ENCODE measurements at places on chromosomes 5 and 9.
A peak's percentile ranks its signal among the peaks of the same experiment; 100 is the strongest.

DNA sequence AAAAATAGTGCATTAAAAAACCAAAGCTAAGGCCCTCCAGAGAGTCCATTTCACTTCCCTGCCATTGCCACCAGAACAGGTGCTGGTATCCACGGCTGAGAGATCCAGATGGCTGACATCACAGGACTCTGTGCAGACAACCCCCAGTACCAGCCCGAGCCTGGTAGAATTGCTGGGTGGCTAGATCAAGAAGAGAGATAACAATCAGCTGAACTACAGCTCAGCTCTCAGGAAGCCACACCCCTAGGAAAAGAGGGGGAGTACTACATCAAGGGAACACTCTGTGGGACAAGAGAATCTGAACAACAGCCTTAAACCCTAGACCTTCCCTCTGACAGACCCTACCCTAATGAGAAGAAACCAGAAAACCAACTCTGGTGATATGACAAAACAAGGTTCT, 73.8 kb upstream of the SLIT3 start:
- no peaks in the 10 kb centered on the region for H3K4me1 ChIP-seq
- H3K27ac ChIP-seq, result no peak overlapping the region
- H3K27me3 ChIP-seq, result no peaks in the 10 kb centered on the region

DNA sequence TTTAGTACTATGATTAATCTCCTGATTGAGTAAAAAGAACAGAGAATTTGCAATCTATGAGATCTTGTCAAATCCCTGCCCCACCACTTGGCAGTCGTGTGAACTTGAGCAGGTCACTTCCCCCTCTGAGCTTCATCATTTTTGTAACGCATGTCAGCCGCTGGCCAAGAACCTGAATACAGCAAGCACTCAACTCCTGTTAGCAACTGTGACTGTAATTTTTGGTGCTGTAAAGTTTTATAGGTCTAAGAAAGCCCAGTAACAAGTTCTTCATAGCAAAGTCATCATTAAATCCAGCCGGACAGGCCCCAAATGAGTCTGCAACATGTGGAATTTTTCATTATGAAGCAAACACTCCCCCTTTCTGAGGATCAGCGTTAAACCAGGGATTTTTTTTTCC, 49.4 kb downstream of the DRD1 start:
- H3K27ac ChIP-seq, result no peak overlapping the region
- no peaks in the 10 kb centered on the region for H3K36me3 ChIP-seq
- no peaks in the 10 kb centered on the region for H3K4me1 ChIP-seq
- H3K27me3 ChIP-seq, result no peaks in the 10 kb centered on the region
- H3K4me3 ChIP-seq, result no peak overlapping the region

GRCh38 chr5:147400881-147401280, 109.0 kb downstream of the DPYSL3 start:
- H3K27me3 ChIP-seq, result no peaks in the 10 kb centered on the region
- peak overlapping the region; percentile 55 for H3K27ac ChIP-seq
- H3K4me3 ChIP-seq, result no peak overlapping the region
- no peak for DNase-seq

GRCh38 chr9:34430843-34431437, 27.4 kb downstream of the FAM219A start:
- H3K27ac ChIP-seq, result no peak overlapping the region
- H3K4me1 ChIP-seq, result peaks cover 10% of the 10 kb centered on the region
- H3K36me3 ChIP-seq, result no peaks in the 10 kb centered on the region
- no peak overlapping the region for H3K4me3 ChIP-seq

GRCh38 chr5:2153802-2154201, 271.1 kb upstream of the IRX4 start:
- H3K36me3 ChIP-seq, result no peaks in the 10 kb centered on the region
- no peaks in the 10 kb centered on the region for H3K4me1 ChIP-seq
- no peak overlapping the region for H3K4me3 ChIP-seq
- H3K27me3 ChIP-seq, result no peaks in the 10 kb centered on the region
- H3K27ac ChIP-seq, result no peak overlapping the region
- no peak for DNase-seq

GRCh38 chr9:95129476-95130291, 187.8 kb downstream of the FANCC start:
- H3K4me3 ChIP-seq, result no peak overlapping the region
- H3K4me1 ChIP-seq, result peaks cover 26% of the 10 kb centered on the region
- no peak for DNase-seq
- H3K36me3 ChIP-seq, result no peaks in the 10 kb centered on the region
- H3K27me3 ChIP-seq, result no peaks in the 10 kb centered on the region

Measured in testis (tissue), 5 donors.